ENCODE measurements at places on chromosomes 1 and 21. TPM values are rescaled to one million over a fixed set of nuclear protein-coding genes. Genes with fewer than 3 reads are reported as not detected.

OLFM3 gene
- not detected for total RNA-seq

IFI44L gene
- total RNA-seq, result 1.3 TPM

PRAMEF20 gene
- total RNA-seq, result not detected

H6PD gene
- total RNA-seq, result 32.7 TPM

CRNN gene
- not detected for total RNA-seq

TNNI3K gene
- total RNA-seq, result 0.10 TPM

E2F2 gene
- total RNA-seq, result 2.6 TPM

KMO gene
- total RNA-seq, result not detected

AMIGO1 gene
- total RNA-seq, result 0.65 TPM

CCT8 gene
- 253 TPM for total RNA-seq

CLCN6 gene
- 16.6 TPM for total RNA-seq
